Diencephalon (tissue), 1 donor: ENCODE measurements at places on chromosomes 2 and 18. TPM values are rescaled to one million over a fixed set of nuclear protein-coding genes. Genes with fewer than 3 reads are reported as not detected.

SCYGR4 gene
- not detected for total RNA-seq

COL4A4 gene
- 2.1 TPM for total RNA-seq

CYP26B1 gene
- 2.1 TPM for total RNA-seq

KCNK3 gene
- 10.1 TPM for total RNA-seq

RFTN2 gene
- total RNA-seq, result 52.6 TPM
